ENCODE measurements at places on chromosomes 5 and 9.
A peak's percentile ranks its signal among the peaks of the same experiment; 100 is the strongest.

DNA sequence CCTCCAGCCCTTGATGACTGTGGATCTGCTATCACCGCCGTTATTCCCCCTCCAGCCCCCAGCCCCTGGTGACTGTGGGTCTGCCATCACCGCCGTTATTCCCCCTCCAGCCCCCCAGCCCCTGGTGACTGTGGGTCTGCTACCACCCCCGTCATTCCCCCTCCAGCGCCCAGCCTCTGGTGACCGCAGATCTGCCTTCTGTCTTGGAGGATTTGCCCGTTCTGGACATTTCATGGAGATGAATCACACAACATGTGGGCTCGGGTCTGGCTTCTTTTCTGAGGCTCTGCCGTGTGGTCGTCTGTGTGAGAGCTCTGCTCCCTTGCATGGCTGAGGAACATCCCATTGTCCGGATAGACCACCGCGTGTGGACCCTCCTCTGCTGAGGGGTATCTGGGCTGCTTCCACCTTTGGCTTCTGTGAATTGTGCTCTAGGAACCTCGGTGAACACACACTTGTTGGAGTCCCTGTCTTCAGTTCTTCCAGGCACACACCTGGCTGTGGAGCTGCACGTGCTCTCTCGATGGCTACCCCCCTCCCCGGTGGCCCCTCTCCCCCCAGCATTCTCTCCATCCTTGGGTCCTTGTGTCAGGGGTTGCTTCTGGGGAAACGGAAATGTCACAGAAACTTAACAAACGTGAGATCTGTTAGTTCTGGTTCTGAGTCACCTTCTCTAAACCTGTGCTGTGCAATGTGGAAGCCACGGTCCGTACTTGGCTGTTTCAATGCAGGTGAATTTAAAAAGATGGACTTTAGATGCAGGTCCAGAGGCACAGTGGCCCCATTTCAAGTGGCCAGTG lies 105.3 kb upstream of the COL5A1 start:
- no peak for DNase-seq

- no peak for DNase-seq
Measured at GRCh38 chr5:17275289-17276158, 58.1 kb downstream of the BASP1 start.

DNA sequence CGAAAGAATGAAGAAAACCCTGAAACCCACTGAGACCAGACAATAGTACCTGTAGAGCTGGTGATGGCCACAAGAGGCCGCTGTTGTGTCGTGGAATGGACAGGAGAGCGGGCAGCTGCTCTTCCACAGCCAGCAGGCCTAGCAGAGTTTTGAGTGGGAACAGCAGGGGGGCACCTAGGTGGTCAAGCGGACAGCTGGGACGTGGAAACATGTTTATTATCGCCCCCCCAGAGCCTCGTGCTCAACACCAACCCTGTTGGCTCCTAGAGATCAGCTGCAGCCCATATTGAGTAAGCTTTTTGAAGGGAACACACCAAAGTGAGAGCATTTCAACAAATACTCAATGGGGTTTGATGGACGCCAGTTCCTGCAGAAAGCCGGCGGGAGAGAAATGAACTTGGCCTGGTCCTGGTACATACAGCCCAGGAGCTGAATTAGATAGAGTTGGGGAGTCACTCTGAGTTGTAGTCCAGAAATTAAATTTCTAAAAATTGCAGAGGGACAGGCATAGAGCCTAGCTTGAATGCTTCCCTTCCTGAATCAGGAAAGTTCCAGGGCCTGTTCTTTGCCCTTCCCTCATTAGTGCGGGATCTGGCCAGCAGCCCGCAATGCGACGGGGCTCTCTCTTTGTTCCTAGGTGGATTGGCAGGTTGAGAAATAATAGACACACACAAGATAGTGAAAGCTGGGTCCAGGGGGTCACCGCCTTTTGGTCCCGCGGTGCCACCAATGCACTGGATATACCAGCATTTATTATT lies 33.8 kb downstream of the MFAP3 start:
- peak; percentile 36 for DNase-seq

- DNase-seq, result no peak
Measured at GRCh38 chr5:155460501-155460931, 447.0 kb downstream of the KIF4B start.

DNA sequence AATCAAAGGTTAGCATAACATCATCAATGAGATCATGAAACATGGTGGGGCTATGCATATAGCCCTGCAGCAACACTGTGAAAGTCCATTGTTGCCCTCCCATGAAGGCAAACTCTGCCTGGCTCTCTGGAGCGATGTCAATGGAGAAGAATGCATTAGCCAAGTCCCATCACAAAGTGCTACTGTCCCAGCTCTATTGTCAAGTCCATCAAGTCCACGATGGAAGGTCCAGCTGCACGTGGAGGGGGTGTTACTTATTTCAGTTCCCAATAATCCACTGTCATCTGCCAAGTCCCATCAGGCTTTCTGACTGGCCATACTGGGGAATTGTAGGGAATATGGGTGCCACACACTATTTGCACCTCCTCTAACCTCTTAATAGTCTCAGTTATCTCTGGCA lies 10.8 kb downstream of the DMAC1 start:
- no peak for DNase-seq

- DNase-seq, result no peak
Measured at GRCh38 chr9:100486479-100487176, 13.7 kb downstream of the TMEFF1 start.

DNA sequence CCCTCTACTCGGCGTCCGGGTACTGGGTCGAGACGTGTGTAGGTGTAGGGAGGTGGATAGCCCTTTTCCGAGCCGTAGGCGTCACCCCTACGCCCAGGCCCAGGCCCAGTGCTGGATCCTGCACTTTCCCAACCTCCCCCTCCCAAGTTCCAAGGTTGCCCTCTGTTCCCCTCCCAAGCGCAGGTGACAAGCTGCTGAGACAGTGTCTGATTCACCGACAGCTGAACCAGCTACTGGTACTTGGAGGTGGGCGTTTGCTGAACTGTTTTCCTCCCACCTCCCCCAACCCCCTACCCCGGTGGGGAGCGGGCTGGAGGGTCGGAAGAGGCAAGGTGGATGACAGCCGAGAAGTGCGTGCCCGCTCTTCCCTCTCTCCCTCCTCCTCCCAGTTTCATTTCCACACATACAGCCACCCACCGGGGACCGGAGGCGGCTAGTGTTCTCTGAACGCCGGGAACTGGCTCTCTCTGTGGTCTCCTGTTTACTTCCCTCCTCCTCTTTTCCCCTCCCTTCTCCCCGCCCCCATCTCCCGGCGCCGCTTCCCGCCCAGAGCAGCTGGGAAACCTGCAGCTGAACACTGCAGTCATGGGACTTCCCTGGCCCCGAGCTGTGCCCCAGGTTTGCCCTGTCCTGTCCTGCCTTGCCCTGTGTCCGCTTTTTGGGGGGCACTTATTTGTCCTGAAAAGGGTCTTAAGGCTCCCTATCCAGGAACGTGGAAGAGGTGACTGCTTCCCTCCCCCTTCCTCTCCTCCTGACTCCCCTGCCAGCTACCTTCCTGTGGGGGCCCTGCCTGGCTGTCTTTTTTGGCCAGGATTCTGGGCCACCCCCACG lies 6.2 kb upstream of the KLF9 start:
- DNase-seq, result peak; percentile 58

DNA sequence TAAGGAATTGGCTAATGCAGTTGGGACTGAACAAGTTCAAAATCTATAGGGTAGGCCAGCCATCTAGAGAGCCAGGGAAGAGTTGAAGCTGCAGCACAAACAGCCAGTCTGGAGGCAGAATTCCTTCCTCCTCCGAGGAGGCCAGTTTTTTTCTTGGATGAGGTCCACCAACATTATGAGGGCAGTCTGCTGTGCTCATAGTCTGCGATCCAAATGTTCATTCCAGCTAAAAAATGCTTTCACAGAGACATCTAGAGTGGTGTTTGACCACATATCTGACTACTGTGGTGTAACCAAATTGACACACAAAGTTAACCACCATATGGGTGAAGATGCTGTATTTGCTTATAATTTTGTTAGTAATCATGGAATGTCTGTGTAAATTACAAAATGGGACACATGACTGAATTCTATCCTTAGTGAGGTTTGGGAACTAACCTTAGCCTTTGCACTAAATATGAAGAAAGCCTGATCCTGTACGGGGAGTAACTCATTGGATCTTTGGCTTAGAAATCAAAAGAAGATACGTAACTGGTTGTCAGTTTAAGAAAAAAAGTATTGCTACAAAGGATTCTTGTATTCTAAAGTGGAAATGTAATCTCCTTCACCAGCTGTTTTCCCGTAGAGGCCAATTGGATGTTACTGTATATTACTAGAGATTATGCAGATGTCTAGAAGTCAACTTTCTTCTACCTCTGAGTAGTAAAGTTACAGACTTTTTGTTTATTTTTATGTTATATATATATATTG lies 70.6 kb downstream of the SPIN1 start:
- DNase-seq, result peak; percentile 79

DNA sequence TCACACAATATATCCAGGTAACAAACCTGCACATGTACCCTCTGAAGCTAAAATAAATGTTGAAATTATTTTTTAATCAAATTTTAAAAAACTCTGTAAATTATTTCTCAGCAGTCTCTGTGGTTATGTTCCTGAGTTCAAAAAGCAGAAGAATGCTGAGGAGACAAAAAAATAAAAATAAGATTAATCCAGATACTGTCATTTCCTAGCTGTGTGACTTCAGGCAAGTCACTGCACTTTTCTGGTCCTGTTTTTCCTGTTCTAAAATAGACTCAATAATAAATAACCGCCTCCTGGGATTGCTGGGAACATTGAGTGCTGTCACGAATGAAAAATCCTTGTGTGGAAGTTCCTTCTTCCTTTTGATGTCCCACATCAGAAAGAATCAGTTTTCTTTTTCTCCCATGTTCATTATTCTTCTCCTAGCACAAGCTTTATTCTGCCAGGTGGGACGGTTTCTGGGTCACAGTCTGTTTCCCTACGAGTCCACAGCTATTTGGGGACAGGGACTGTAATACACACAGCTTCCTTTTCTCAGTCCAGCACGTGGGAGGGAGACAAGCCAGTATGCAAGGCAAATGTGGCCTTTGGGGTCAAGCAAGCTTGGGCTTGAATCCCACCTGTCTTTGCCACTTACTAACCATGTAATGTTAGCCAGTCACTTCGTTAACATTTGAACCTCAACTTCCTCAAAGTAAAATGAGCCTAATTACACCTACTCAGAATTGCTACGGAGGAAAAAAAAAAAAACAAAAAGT lies 156.9 kb downstream of the TRIM32 start:
- DNase-seq, result no peak

GRCh38 chr9:131407717-131408195 lies 13.9 kb downstream of the PRRC2B start:
- DNase-seq, result no peak
